ENCODE measurements at places on chromosomes 12 and 14.

GRCh38 chr14:60632257-60632656 is 17.0 kb downstream of the SIX1 start:
- DNase-seq, result no peak

DNA sequence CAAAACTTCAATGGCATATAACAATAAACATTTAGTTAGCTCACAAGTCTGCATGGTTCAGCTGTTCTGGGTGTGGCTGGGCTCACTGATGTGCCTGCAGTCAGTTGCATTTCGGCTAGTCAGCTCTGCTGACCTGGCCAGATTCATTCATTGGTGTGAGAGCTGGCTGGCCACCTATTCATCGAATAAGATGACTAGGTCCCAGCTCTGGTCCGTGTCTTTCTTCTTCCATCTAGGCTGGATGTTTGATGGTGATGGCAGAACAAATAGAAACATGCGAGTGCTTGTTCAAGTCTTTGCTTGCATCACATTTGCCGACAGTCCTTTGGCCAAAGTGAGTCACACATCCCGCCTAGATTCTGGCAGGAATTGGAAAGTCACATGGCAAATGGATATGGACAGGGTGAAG is 203.3 kb upstream of the CRY1 start:
- no peak for DNase-seq

DNA sequence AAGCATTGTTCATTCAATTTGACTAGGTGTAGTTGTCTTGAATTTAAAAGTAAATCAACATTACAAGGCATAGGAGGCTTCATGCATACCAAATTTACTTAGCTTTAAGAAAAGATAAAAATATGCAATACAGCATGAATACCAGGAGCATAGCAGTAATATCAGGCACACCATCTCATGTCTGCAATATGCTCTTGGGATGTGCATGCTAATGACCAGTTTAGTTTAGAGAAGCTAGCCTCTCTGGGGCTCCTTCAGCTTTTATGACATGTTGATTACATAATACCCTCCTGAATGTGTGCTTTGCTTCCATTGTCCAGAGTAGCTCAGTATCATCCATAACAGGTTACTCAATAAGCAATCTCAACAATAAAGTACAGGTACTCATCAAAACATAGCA is 497.2 kb downstream of the FLRT2 start:
- no peak for DNase-seq

GRCh38 chr14:79516009-79516408 is 695.3 kb downstream of the DIO2 start:
- DNase-seq, result no peak

DNA sequence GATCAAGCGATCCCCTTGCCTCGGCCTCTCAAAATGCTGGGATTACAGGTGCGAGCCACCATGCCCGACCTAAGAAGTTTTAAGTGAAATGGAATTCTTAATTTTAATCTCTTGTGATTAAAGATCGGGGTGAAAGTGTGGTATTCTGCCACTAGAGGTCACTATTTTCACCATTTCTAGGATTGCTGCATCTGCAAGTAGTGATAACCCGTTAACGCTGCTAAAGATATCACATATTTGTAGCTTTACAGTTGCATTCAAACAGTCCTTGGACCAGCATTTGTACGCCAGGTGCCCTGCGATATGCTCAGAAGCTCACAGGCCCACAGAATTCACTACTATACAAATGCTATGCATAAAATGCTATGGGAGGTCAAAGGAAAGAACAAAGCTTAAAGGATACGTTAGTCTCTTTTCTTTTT is 19.3 kb downstream of the CCDC62 start:
- no peak for DNase-seq

DNA sequence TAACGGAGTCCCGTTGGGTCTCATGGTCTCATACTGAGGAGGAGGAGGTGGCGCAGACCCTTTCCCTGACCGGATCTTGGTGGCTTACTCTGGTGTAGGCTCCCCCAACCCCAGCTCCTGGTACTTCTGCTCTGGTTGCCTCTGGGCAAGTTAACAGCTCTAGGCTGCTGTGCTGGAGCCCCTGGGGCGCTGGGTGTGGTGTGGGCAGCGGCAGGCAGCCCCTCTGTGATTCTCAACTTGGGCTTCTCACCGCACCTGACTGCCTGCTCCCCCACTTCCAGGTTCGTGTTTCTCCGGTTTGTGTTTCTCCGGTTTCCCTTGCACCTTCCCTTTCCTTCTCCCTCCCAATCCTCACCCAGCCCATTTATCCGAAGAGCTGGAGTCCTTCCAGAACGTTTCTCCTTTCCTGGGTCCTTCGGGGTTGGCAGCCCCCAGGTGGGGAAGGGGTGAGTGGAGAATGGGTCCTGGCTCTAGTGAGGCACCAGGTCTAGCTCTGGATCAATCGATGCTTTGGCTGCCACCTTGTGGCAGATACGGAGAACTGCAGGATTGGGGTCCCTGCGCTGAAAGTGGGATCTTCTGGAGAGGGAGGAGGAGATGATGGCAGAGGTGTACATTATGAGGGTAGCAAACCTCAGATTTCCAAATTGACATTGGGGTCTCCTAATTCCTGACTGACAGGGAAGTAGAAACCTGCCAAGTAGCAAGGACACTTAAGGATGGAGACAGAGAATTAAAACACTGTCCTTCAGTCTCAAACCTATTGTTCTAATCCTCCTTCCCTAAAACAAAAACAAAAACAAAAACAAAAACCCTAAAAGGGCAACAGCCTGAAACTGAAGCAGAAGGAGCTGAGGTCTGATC is 8.3 kb downstream of the CISTR start:
- DNase-seq, result no peak

- DNase-seq, result no peak
Measured at GRCh38 chr12:4084573-4084972, 189.0 kb upstream of the CCND2 start.

DNA sequence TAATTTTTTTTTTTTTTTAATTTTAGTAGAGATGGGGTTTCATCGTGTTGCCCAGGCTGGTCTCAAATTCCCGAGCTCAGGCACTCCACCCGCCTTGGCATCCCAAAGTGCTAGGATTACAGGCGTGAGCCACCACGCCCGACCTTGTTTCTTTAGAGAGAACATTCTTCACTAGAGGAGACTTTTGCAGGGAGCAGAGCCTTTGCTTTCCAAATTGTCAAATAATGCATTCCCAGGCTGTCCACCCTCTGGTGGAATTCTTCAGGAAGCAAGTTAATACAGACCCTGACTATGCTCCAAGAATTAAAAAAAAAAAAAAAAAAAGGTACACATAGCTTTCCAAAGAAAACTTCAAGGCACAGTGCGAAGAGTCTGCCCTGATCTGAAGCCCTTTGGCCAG is 6.8 kb downstream of the ALDH1L2 start:
- DNase-seq, result no peak

DNA sequence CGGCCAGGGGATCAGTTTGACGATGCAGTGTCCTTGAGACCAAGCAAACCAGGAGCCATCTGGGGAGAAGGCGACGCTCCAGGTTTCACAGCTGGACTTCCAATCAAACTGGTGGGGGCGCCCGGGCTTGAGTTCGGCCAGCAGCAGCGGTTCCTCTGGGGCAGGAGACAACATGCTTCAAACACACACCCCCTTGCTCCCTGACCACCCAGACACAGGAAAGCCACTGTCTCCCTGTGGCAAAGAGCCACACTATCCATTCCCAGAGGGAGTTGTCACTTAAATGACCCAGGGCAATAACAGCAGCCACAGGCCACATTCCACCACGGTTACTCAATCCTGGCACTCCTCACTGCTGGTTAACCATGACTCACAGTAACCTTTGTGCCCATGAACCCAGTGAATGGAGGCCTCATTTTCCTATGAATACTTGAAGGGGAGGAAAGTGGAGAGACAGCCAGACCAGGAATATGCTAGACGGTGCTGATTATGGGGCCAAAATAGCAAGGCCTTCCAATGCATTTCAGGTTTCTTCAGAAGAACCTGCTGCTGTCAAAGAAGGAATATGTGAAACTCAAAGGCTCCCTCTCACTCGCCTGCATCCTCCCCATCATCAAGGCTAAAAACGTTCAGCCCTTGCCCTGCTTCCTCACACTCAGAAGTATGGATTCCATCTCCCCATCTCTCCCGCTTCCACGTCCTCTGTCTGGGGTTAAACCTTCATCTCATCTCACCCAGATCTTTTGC is 8.5 kb downstream of the WSB2 start:
- DNase-seq, result no peak

DNA sequence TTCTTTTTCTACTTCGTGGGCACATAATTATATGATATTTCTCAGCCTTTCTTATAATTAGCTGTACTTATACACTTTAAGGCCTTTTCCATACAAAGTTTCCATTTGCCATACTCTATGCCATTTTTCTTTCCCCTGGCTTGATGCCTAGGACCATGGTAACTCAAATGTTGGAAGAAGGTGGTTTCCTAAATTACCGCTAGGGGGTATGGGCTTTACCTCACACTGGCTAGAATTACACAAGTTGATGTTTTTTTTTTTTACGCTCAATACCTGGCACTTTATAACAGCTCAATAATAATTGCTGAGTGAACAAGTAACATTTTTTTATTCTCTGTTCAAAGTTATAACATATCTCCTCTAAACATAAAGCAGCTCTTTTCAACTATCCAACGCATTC is 306.8 kb upstream of the LRFN5 start:
- DNase-seq, result no peak

GRCh38 chr14:80959496-80959895 is 4.1 kb downstream of the TSHR start:
- no peak for DNase-seq

DNA sequence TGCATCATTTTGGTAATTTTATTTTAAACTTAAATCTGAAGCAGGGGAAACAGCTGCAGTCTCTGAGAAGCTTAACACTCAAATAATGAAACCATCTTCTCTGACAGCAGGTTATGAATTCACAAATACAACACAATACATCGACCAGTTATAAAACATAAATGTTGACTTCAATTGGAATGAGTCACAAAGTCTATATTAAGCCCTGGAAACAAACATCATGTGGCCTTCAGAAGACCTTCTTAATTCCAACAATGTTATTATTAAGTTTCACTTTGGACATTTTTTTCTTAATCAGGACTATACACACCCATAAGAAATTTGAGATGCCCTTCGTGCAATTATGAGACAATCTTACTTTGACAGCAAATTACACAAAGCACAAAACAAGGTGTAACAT is 68.9 kb downstream of the CEP128 start:
- DNase-seq, result no peak

DNA sequence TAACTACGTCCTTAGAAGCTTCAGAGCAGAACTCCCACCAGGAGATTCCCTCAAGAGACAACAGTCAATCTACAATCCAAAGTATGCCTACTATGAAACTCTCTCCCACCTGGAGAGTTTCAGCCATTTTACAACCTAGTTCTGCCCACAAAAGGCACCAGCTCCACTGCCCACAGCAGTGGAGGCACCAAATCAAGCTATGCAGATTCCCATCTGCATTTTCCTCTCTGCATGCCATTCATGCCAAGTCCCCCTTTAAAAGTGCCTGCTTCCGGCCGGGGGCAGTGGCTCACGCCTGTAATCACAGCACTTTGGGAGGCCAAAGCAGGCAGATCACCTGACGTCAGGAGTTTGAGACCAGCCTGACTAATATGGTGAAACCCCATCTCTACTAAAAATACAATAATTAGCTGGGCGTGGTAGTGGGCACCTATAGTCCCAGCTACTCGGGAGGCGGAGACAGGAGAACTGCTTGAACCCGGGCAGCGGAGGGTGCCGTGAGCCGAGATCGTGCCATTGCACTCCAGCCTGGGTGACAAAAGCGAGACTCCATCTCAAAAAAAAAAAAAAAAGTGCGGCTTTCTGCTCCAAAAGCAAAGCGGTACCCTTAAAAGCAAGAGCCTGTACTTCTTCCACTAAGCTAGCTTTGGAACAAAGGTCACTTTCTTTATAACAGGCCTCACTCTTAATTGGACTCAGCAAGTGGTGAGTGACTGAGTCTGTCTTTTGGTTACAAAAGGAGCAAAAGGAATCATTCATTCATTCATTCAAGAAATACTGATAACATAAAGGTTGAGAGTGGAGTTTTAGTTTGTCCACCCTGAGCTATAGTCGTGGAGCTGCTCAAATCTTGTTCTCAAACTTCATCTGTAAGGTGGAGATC is 10.1 kb upstream of the DLGAP5 start:
- DNase-seq, result no peak

All from activated CD8-positive, alpha-beta memory T cell treated with anti-CD3 and anti-CD28 coated beads for 48 hours (primary cell).